ENCODE measurements at places on chromosomes 12 and 14.

DNA sequence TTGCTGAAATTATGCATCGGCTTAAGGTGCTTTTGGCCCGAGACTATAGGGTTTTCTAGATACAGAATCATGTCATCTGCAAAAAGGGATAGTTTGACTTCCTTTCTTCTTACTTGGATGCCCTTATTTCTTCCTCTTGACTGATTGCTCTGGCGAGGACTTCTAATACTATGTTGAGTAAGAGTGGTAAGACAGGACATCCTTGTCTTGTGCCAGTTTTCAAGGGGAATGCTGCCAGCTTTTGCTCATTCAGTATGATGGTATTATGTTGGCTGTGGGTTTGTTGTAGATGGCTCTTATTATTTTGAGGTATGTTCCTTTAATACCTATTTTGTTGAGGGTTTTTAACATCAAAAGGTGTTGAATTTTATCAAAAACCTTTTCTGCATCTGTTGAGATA is 8.3 kb downstream of the BMAL2 start:
- DNase-seq = no peak

GRCh38 chr14:104314251-104314941 is 176.0 kb downstream of the KIF26A start:
- DNase-seq = no peak

DNA sequence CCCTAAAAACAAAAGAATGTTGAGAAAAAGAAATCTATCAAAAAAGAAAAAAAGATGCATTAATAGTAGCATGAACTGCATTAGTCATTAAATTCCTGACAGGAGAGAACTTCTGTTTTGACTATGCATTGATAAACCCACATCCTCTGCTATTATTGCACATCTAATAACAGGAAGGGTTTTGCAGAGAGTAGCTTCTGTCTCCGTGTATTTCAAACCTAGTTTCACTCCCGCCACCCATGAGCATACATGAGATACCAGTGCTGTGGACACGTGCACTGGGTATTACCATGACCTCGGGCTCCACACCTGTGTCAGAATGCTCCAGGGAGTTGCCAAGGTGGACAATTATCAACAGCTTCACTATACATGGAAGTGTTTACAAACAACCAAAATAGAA is 449.1 kb upstream of the SOX5 start:
- DNase-seq = no peak

DNA sequence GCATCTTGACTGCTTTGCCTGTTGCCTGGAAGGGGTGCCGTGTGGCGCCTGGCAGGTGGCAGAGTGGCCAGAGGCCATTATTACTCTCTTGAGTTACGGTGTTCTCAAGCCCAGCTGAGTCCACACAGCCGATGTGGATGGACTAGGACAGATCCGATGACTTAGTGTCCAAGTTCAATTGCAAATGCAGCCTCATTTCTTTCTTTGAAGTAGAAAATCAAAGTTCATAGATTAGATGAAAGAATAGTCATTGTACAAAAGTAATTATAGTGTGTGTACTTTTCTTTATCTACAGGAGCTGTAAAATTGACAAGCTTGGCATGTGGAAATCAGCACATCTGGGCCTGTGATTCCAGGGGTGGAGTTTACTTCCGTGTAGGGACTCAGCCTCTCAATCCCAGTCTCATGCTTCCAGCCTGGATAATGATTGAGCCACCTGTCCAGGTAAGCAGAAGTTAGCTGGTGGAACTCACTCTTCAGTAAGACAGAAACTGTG is 44.7 kb downstream of the ANKRD9 start:
- no peak for DNase-seq

DNA sequence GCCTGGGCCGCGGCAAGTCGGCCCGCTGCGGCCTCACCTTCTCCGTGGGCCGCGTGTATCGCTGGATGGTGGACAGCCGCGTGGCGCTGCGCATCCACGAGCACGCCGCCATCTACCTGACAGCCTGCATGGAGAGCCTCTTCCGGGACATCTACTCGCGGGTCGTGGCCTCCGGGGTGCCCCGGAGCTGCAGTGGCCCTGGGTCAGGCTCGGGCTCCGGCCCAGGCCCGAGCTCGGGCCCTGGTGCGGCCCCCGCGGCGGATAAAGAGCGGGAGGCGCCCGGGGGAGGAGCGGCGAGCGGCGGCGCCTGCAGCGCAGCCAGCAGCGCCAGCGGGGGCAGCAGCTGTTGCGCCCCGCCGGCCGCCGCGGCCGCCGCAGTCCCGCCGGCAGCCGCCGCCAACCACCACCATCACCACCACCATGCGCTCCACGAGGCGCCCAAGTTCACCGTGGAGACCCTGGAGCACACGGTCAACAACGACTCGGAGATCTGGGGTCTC is 226.2 kb upstream of the CRY1 start:
- no peak for DNase-seq
